Placental pericyte (primary cell): ENCODE measurements at places on chromosomes 1 and 21. TPM values are rescaled to one million over a fixed set of nuclear protein-coding genes. Genes with fewer than 3 reads are reported as not detected.

The INAVA gene
- total RNA-seq: 0.14 and 0.44 TPM in 2 replicates

The PCSK9 gene
- total RNA-seq: 0.14 and 3.1 TPM in 2 replicates

The OR10J1 gene
- not detected in 2 replicates for total RNA-seq

The NAV1 gene
- 42.5 and 120 TPM in 2 replicates for total RNA-seq

The C8B gene
- not detected in 2 replicates for total RNA-seq

The LAMC1 gene
- total RNA-seq: 503 and 620 TPM in 2 replicates

The ZNF593OS gene
- not detected in 2 replicates for total RNA-seq

The CFAP141 gene
- not detected in 2 replicates for total RNA-seq

The KRTAP19-3 gene
- total RNA-seq: not detected in 2 replicates

The RBP7 gene
- total RNA-seq: not detected in 2 replicates

The FMN2 gene
- 2.6 and 5.4 TPM in 2 replicates for total RNA-seq

The LRRN2 gene
- not detected in 2 replicates for total RNA-seq

The MEX3A gene
- 0.22 and 2.3 TPM in 2 replicates for total RNA-seq

The WNT2B gene
- total RNA-seq: 0.86 and 1.5 TPM in 2 replicates
